ENCODE measurements at places on chromosomes 11 and 22.

DNA sequence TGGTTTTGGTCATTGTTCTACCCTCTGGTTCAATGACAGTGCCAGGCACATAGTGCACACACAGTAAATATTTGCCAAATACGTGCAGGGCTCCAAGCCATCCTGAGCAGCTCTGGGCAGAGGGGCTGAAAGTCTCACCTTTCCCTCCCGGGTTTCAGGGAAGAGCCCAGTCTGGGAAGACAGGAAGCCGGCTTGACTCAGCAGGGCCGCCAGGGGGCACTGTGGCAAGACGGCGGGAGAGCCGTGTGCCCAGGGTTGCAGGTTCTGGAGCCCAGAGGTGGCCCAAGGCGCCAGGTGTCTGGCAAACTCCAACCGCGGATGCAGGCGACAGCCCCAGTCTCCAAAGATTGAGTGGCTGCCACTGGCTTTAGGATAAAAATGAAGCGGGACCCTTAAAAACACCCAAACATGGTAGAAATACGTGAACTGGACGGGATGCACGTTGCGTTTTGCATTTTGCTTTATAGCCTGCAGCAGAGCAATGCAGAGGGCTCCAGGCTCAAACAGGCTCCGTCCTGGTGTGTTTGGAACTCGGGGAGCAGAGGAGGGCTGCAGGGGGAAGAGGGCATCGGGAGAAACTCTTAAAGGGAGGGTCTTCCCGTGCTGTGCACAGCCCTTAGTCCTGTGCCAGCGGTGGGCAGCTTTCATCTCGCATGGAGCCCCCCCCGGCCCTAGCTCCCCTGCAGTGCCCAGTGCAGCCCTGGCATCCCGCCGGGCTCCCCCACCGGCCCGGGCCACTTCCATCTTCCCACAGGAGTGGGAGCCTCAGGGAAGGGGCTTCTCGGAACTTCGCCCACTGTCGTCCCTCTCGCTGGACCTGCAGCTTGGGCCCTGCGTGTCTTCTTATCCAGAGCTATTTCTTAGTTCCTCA is 10.7 kb downstream of the KRTAP5-5 start:
- no peak for DNase-seq

- DNase-seq, result no peak
These were observed 137.5 kb downstream of the LDLRAD3 start for GRCh38 chr11:36081274-36081945.

- no peak for DNase-seq
These were observed at the start of gene HEPHL1 for GRCh38 chr11:94020777-94021481. Gene HEPHL1 (plus strand): TSS chr11:94021354. CDS start chr11:94021369, 15 bp downstream.

DNA sequence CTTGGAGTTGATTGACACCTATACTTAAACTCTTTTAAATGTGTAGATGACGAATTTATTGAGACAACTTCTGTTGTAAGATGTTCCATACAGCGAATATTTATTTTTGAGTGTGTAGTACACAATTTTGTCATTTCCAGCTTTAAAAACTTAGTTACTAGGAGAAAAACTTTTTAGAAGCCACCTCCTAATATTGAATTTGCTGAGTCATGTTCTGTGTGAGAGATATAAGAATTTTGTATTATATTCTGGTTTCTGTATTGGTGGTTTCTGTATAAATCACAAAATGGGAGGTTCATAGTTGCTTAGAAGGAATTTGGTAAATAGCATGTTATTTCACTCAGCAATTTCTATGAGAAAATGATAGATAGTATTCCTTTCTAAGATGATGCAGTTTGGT is 171.3 kb downstream of the WNT11 start:
- DNase-seq, result no peak

GRCh38 chr22:49307870-49308269 is 519.8 kb downstream of the BRD1 start:
- DNase-seq, result no peak

DNA sequence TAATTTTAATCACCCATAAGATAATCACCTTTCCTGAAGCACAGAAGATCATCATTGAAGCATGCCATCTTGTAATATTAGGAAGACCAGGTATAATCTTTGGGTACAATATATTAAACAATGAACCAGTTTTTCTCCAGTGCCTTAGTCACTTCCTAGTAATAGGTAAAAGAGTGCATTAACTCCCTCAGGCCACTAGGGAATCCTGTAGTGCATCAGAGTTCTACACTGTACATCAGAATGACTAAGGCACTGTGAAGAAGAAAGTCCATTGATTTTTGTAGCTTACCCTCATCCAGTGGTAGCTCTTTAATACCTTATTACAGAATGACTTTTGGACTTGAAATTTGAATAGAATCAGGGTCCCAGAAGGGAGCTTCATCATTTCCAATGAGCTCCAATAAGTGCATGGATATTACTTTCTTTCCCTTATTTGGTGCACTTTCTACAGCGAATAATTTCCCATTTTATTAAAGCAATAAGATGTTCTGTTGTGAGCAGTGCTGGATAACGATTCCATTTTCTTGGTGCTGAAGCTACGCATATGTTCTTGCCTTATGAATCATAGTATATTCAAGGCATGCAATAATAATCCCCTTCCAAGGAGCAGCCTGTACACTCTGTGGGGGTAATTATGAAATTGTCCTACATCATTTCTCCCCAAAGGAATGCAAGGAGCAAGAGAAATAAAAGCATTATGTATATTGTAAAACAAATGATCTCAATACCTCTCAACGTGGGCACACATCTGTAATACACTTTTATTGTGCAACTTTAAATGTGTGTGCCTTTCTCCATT is 4.7 kb downstream of the C11orf87 start:
- no peak for DNase-seq

GRCh38 chr11:21552911-21553310 is 640.0 kb upstream of the ANO5 start:
- no peak for DNase-seq

DNA sequence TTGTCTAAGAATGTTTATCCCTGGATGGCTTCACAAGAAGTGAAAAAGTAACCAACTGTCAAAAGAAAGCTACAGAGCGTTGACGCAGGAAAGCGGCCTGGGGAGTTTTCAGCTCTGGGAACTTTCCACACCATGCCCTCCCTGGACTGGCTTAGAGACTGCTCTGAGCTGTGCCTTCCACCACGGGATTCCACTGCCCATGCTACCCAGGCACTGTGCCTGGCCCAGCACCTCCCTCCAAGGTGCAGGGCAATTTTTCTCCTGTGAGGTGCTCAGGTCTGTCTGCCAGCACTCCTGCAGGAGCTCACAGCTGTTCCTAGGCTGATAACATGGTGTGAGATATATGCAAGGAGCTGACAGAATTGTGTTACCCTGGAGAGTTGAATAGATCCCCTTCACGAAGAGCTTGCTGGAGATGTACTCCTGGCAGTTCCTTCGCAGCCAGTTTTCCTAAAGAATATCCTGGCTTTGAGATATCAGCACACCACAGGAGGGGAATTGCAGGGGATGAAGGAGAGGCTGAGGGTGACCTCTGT is 258.3 kb upstream of the B3GAT1 start:
- no peak for DNase-seq

- no peak for DNase-seq
These were observed 138.5 kb upstream of the NCAM1 start for GRCh38 chr11:112822478-112823274.

- DNase-seq, result no peak
These were observed 30.2 kb upstream of the TMPRSS5 start for GRCh38 chr11:113736323-113736722.
